ENCODE measurements at places on chromosomes 6 and 20.

- DNase-seq = no peak
Observed at GRCh38 chr20:1657556-1658334, at the start of gene SIRPG. Gene SIRPG (minus strand): TSS chr20:1657779. CDS start chr20:1657714, 65 bp downstream.

DNA sequence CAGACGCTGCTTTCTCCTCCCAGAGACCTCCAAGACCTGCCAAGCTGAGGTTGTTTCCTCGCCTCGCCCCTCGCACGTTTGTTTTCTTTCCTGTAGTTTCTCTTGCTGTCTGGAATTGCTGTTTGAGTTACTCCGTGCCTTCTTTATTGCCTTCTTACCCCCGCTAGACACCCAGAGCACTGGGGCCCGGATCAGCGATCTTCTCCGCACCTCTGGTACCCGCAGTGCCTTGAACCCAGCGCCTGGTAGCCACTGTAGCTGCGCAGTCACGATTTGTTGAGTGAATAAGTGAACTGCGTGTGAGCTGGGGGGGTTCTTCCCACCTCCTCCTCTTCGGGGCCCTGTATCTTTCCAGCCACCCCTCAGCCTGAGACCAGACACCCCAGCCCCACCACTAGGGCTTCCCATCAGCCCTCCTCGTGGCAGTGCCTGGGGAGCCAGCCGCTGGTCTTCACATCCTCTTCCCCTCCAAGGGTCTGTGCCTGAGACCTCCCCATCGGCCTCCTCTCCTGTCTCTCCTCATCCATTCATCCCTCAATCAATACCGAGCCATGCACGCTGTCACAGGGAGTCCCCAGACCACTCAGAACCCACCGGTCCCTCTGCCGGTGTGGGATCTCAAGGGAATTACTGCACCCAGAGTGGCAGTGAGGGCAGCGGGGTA lies 849 bp upstream of the BMP7 start:
- no peak for DNase-seq

- peak; percentile 46 for DNase-seq
Observed at GRCh38 chr6:15628499-15629131, 34.2 kb downstream of the DTNBP1 start.

GRCh38 chr6:167337675-167338449 lies 13.0 kb downstream of the TTLL2 start:
- DNase-seq = no peak

GRCh38 chr6:169160091-169160854 lies 93.4 kb downstream of the THBS2 start:
- DNase-seq = no peak

DNA sequence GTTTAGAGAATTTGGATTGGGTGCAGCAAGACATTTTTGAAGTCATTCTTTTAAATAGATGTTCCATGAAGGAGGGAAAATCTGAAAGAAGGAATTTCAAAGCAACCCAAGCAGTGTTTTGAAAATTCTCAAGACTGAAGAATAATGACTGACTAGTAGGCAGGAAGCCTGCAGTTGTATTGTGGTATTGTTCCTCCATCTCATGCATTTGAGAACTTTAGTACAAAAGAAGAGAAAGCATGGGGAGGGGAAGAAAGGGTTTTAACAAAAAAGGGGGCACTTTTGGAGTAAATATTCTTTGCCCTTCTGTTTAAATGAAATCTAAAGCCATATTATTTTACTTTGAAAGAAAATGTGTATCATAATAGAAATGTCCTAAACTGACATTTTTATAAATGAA lies 6.6 kb downstream of the NCOA3 start:
- no peak for DNase-seq
